Activated CD4-positive, CD25-positive, alpha-beta regulatory T cell treated with anti-CD3 and anti-CD28 coated beads, Interleukin-2, amount 50 U/mL, for 24 hours (primary cell): ENCODE measurements at places on chromosomes 2 and 18.
A peak's percentile ranks its signal among the peaks of the same experiment; 100 is the strongest.

GRCh38 chr18:48553236-48553635, 14.4 kb downstream of the CTIF start:
- ATAC-seq: no peak

DNA sequence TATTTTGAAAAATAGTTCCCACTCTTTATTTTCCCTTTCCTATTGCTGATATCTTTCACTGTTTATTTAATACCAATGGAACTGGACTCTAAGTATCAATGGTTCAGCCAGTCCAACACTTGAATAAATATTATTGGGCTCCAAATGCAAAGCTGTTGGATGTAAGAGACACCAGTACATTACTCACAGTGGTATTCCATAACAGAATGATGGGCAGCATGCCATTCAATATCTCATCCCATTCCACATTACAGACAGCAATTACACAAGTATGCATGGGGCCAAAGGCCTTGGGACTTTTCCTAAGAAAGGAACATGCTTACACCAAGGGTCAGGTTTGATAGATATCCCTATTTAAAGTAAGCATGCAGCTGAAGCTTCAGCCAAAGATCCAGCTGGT, 231.9 kb downstream of the RND3 start:
- ATAC-seq: no peak

DNA sequence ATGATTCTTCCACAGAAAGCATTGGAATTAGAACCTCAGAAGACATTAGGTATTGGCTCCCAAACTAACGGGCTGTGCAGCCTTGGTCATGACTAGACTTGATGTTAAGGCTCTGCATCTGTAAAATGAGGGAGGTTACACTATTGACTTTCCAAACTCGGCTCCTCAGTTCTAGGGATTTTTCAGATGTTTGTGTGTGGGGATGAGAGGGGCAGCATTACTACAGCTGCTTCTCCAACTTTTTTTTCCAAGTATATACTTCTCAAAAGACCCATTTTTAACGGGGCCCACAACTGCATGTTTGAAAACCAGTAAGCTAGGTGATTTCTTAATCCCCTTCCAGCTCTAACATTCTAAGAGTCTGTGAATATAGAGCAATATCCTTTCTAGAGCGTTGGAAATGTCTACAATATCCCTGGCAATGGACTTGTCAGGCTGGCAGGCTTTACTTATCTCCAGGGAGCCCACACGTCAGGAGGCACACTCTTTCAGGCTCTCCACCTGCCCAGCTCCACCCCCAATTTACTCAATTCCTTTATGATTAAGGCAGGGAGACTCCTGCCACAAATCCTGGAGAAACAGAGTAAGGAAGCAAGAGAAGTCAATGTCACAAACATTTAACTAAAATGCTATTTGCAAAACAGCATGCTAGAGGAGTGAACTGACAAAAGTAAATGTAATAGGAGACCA, 844 bp upstream of the MPV17 start:
- ATAC-seq: no peak

- ATAC-seq: peak; percentile 50
These were observed 280 bp upstream of the CYP1B1 start for GRCh38 chr2:38076152-38076709.

- no peak for ATAC-seq
These were observed 1.5 kb downstream of the ZNF532 start for GRCh38 chr18:58866066-58866772.

DNA sequence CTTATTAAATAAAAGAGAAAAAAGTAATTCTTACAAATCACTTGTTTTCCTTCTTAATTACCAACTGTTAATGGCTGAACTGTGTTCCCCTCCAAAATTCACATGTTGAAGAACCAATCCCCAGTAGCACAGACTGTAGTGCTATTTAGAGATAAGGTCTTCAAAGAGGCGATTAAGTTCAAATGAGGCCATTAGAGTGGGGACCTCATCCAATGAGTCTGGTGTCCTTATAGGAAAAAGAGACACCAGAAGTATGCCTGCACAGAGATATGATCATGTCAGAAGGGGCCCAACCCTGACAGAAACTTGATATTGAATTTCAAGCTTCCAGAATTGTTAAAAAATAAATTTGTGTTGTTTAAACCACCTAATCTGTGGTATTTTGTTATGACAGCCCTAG, 89.8 kb downstream of the MEMO1 start:
- ATAC-seq: no peak

- no peak for ATAC-seq
These were observed 800.1 kb downstream of the SATB2 start for GRCh38 chr2:198657512-198658121.

GRCh38 chr2:203237346-203238238, 1.2 kb upstream of the CYP20A1 start:
- ATAC-seq: no peak

- no peak for ATAC-seq
These were observed 108.3 kb upstream of the NRP2 start for GRCh38 chr2:205574001-205574400.

- no peak for ATAC-seq
These were observed 117.7 kb upstream of the ACVR1C start for GRCh38 chr2:157746234-157746950.
